RPMI7951 (cell line): ENCODE measurements at places on chromosomes 5 and 9. TPM values are rescaled to one million over a fixed set of nuclear protein-coding genes. Genes with fewer than 3 reads are reported as not detected.

GRCh38 chr5:107388141-107388861 is 282.4 kb downstream of the EFNA5 start:
- DNase-seq, result peak; percentile 75

The SLC45A2 gene
- 0.49 and 2.0 TPM in 2 replicates for total RNA-seq

DNA sequence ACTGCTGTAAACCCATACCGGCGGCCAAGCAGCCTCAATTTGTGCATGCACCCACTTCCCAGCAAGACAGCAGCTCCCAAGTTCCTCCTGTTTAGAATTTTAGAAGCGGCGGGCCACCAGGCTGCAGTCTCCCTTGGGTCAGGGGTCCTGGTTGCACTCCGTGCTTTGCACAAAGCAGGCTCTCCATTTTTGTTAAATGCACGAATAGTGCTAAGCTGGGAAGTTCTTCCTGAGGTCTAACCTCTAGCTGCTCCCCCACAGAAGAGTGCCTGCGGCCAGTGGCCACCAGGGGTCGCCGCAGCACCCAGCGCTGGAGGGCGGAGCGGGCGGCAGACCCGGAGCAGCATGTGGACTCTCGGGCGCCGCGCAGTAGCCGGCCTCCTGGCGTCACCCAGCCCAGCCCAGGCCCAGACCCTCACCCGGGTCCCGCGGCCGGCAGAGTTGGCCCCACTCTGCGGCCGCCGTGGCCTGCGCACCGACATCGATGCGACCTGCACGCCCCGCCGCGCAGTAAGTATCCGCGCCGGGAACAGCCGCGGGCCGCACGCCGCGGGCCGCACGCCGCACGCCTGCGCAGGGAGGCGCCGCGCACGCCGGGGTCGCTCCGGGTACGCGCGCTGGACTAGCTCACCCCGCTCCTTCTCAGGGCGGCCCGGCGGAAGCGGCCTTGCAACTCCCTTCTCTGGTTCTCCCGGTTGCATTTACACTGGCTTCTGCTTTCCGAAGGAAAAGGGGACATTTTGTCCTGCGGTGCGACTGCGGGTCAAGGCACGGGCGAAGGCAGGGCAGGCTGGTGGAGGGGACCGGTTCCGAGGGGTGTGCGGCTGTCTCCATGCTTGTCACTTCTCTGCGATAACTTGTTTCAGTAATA is at the start of gene FXN:
TSS of gene FXN (plus strand) at position 315 of the 871 bp plus-strand sequence. CDS start at position 346, 31 bp downstream.
- peak; percentile 67 for DNase-seq

DNA sequence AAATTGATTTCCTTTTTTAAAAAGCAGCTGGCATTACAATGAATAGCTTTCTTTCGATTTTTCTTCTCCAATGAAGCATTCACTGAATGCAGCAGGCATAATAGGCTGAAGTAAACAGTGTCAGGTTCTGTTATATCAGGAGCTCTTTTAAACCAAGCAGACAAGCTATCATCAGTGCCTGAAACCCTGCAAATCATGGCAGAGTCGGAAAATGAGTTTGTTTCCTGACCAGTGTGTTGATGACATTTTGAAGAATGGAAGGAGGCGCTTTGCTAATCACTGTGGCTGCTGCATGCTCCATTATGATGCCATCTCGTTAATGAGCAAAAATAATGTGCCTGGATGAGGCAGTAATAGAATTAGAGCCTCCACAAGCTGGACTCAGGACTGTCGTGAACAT is 284.5 kb downstream of the ZNF608 start:
- no peak for DNase-seq

DNA sequence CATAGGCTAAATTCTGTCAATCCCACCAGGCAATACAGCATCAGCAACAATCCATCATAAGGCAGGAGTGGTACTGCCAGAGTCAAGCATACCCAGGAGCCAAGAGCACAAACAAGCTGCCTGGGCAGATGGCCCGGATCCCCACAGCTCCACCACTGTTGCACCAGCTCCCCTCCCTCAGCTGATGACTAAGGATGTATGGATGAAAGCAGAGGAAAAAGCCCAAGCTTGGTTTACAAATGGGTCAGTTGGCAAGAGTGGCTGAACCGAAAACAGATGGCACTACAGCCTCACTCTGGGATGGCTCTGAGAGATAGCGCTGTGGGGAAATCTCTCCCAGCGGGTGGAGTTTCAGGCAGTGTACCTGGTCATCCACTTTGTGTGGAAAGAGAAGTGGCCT is 29.4 kb downstream of the DROSHA start:
- no peak for DNase-seq

DNA sequence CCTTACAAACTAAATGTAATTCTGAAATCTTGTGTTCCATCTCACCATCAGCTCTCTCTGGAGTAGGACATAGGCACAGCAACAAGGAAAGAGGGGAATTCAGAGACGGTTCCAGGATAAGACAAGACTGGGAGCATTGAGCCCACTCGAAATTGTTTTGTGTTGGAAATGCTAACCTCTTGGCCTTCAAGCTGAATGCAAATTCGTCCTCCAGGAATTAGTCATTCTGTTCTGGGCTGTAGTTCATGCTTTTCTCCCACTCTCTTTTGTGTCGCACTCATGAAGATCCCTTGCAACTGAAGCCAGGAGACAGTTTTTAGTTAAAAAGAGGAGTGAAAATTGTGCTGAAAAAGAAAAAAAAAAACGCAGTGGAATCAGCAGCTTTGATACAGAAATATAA is 121.7 kb upstream of the SEMA6A start:
- DNase-seq, result no peak

The IL33 gene
- under 0.01 TPM in 1 of 2 replicates, not detected in the other for total RNA-seq

DNA sequence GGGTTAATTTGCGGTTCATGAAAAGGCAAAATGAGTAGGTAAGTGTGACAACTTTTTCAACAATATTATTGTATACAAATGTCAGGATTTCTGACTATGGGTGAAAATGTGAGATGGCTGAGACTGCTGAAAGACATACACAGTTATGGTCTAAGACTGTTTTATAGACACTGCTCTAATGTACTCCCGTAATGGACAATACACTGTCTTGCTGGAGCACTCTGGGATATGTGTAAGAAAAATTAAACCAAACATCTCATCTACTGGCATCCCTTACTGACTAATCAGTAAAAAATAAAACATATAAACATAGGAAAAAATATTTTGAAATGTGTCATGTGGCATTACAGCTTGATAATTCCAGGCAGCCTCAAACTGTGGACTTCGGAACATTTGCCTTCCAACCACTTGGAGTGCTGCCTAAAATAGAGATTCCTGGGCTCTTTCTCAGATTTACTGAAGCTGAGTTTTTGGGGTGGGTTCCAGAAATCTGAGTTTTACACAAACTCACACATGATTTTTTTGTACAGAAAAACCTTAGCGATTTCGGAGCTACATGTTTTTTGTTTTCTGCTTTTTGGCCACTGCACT is 233.9 kb upstream of the TBCA start:
- no peak for DNase-seq

- DNase-seq, result no peak
Measured at GRCh38 chr9:35487081-35487480, 2.8 kb upstream of the RUSC2 start.

The PCDHGA7 gene
- 4.6 and 5.5 TPM in 2 replicates for total RNA-seq

- DNase-seq, result no peak
Measured at GRCh38 chr5:18098691-18099090, 464.4 kb downstream of the TAF11L14 start.

- no peak for DNase-seq
Measured at GRCh38 chr9:135332516-135332915, 147.1 kb upstream of the PPP1R26 start.

GRCh38 chr9:84871983-84872382 is 202.5 kb downstream of the NTRK2 start:
- no peak for DNase-seq
